SK-N-SH treated with all-trans-retinoic acid at 6 μM for 48 hours (cell line): ENCODE measurements at places on chromosomes 5 and 9.

DNA sequence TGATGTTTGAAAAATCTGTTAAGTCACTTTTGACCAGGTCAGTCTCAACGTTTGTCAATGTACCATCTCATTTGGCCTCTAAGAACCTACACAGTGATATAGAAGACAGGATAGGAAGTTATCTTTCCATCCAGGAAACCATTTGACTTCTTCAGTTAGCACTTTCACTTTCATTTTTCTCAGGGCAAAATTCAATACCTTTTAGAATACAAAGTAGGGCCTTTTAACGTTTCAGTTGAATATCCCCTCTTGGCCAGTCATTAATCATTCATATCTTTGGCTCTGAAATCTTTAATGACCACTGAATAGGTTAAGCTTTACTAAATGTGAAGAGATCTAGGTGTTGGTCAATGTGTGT, 101.1 kb upstream of the GNAQ start:
- ATAC-seq = no peak; the same call in 2 of the 3 replicates

- peak; percentile 91 for ATAC-seq
These were observed 485.7 kb downstream of the CSNK1G3 start for GRCh38 chr5:123997462-123998215.

- no peak for ATAC-seq
These were observed 477.7 kb downstream of the TAF11L14 start for GRCh38 chr5:18111906-18112465.

DNA sequence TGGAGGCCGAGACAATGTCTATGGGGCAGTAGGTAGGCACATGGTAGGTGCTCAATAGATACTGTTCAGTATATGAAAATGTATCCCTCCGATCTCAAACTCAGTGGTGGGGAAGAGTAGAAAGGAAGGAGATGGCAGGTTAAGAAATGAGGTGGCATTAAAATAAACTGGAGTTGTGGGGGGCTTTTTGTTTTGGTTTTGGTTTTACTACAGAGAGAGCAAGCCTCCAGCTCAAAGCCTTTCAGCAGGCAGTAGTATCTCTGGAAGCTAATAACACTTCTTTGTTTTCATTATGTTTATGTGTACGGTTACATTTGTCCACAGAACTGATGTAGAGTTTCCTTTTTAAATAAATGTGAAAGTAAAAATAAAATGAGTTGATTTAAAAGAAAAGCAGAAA, 8.6 kb downstream of the MFAP3 start:
- no peak for ATAC-seq

DNA sequence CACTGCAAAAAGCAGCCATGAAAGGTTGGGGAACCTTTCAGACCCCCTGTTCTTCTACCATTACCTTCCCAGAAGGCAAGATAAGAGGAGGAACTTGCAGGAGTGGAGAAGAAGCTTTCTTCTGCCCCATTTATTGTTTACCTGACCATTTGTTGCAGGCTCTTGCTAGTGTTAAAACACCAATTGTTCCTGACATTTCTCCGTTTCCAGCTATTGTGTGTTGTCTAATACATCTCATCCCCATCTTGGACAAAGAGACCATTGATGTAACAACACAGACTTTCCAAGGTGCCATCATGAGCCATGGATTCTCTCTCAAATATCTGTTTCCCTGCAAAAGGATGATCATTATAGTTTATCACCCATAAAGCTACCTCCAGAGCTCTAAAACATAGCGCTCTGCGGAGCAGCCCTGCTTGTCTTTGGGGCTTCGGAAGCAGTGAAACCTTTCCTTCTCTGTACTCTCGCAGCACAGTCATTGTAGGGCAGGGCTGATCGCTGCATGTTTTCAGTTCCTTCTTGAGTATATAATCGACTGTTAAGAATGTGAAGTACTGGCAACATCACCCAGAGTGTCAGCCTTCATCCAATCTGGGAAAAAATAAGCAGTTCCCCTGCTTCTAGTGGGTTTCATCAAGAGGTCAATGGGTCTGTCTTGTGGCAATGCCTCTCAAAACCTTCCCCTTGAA, 680.0 kb downstream of the SEMA5A start:
- ATAC-seq = no peak

GRCh38 chr9:91428927-91429351, 5.3 kb upstream of the NFIL3 start:
- no peak for ATAC-seq

GRCh38 chr5:63310644-63311043, 651.6 kb downstream of the HTR1A start:
- no peak for ATAC-seq

DNA sequence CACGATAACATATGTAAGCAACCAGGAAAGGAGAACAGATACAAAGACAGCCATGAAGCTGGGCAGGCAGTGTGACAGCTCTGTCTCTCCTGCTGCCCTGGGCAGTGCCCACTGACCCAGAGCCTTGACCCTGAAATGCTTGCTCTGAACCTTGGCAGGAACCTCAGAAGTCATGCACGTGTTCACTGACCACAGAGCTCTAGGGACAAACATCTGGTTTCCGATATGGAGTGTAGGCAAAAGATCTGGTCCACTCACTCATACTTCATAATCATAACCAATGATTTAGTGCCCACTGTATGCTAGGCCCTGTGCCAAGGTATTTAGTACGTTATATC, 102.6 kb downstream of the FSTL4 start:
- no peak for ATAC-seq

- no peak for ATAC-seq
These were observed 105.4 kb downstream of the ZNF354C start for GRCh38 chr5:179165421-179166170.

DNA sequence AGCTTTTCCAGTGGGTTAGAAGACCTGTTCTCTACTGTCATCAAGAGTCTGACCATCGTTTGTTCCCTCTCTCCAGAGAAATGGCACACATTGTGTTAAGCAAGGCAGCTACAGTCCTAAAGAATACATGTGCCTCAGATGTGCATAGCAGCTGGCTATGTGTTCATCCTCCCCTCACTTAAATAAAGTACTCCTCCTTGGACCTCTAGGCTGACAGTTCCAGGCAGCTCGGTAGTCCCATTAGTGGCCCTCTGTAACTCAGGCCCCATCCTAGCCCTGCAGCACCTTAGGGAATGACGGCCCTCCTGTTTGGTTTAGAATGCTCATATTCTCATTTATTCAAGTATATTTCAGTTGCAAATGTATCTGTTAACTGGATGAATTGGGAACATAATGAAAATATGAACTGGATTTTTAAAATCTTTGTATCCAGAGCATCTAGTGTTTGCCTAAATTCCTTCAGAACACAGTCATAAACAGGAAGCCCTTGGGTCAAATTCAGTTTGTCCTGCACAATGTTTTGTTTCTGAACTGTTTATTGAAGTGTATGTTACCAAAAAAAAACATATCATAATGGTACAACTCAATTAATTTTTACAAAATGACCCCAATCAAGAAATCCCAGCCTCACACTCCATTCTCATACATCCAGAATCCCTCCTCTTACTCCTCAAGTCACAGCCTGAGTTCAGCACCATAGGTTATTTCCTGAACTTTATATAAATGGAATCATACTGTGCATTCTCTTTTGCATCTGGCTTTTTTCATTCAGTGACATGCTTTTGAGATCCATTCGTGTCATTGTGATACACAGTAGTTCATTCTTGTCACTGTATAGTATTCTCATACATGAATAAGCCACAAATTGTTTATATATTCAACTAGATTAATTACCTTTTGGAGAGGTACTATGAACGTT, 1.6 kb upstream of the ASPN start:
- ATAC-seq = peak; percentile 52

DNA sequence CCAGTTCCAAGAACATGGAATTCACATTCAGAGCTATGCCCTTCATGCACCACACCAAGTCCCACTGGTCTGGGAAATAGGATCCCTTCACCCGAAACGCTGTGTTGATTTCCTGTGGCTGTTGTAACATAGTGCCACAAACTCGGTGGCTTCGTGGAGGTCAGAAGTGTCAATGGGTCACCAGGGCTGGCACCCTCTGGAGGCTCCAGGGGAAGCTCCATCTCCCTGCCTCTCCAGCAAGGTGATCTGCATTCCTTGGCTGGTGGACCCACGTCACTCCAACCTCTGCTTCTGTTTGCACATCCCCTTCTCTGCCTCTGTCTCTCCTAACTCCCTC, 28.9 kb upstream of the ALDH1B1 start:
- peak; percentile 13; the same call in 1 of the 3 replicates for ATAC-seq

DNA sequence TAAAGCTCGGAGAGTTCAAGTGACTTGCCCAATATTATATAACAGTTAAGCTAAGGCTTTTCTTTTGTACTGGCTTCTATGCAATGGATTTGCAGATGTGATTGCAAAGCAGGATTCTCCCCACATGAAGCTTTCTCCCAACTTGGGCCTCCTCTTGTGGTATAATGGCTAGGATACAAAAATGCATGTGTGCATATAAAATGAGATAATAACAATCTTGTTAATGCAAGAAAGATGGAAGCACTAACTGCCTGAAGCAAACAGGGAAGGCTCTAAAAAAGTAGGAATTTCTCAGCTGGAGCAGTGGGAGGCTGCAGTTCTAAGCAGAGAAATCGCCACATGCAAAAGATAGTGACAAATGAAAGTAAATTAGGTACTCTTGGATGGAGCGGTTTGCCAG, 444.2 kb upstream of the RIOK2 start:
- no peak for ATAC-seq

DNA sequence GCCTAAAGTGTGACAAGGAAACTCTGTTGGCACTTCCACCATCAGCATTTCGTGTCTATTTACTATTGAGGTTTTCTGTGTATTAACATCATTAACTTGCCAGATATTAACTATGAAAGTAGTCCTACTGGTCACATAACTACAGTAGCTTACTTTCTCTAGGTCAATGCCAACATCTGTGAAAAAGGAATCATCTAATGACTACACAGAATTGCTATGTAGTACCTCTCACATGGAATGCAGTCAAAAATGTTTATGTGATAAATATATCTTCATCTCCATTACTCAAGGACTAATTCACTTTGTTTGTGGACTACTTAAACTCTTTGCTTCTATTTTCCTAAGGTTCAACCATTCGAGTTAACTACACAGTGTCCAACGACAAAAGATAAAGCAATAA, 2.1 kb downstream of the SCAI start:
- ATAC-seq = no peak

DNA sequence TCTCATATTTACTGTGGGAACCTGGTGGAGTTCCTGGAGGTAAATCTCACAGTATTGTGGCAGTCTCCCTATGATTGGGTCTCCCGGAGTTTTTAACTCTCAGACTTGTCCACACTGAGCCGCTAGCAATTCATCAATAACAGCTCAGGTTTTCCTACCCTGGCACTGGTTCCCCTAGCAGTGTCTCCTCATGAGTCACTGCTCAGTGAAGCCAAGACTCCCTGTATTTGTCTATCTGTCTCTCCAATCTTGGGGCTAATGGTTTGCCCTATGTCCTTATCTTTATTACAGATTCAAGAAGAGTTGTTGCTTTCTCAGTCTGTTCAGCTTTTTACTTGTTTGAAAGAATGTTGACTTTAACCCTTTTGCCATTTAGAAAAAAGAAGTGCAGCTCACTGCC, 176.7 kb upstream of the FGF10 start:
- ATAC-seq = no peak

DNA sequence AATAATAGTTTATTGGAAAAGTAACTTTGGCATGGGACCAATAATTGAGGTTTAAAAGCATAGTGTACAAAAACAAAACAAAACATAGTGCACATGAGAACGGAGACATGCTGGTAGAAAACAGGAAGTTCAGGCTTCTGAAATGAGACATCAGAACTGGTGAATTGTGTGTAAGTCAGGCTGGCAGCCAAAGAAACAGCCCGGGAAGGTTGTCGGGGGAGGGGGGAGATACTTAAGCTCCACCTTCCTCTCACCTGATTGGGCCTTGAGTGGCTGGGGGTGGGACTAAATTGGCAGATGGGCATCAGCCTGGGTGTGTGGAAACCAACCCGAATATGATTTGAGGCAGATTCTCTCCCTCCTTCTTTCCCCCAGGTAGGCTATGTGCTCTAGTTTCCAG, 256.3 kb downstream of the SMARCA2 start:
- ATAC-seq = no peak

DNA sequence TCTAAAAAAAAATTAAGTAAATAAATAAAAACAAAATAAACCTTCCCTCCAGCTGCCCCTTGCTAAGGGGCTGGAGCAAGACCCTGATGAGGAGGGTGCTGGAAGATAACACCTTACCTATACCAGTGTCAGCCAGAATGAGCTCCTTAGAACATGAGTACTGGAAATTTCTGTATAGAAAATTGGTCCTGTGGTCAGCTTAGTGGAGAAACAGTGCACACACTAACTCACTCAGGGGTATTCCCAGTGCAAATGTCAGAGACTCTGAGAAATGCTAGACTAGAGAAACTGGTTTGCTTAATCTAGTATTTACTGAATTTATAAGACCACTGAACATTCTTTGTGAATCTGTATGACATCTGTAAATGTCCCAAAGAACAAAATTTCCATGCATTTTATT, 62.1 kb upstream of the CTXN3 start:
- no peak for ATAC-seq

GRCh38 chr5:75963554-75963953, 119.6 kb upstream of the SV2C start:
- no peak for ATAC-seq

DNA sequence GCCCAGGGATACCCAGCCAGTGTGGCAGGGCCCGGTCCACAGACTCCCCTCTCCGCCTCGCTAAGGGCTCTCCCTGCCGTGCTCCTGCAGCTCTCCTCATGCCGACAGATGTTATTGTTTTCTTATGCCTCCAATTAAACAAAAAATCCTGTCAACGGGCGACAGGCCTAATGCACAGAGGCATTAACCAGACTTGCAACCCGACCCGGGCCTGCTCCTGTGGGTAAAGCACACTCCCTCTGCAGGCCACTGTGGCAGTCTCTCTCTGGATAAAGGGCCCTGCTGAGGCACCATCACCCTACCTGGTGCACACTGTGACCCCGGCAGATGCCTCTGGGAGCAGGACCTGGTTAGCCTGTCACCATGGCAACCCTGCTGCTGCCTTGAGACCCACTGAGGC, 27.5 kb upstream of the HAND1 start:
- ATAC-seq = peak; percentile 89

- ATAC-seq = no peak
These were observed 189.8 kb upstream of the BRINP1 start for GRCh38 chr9:119559056-119559455.

GRCh38 chr5:73564018-73564417, 1.4 kb downstream of the ANKRA2 start:
- ATAC-seq = peak; percentile 10; the same call in 1 of the 3 replicates

DNA sequence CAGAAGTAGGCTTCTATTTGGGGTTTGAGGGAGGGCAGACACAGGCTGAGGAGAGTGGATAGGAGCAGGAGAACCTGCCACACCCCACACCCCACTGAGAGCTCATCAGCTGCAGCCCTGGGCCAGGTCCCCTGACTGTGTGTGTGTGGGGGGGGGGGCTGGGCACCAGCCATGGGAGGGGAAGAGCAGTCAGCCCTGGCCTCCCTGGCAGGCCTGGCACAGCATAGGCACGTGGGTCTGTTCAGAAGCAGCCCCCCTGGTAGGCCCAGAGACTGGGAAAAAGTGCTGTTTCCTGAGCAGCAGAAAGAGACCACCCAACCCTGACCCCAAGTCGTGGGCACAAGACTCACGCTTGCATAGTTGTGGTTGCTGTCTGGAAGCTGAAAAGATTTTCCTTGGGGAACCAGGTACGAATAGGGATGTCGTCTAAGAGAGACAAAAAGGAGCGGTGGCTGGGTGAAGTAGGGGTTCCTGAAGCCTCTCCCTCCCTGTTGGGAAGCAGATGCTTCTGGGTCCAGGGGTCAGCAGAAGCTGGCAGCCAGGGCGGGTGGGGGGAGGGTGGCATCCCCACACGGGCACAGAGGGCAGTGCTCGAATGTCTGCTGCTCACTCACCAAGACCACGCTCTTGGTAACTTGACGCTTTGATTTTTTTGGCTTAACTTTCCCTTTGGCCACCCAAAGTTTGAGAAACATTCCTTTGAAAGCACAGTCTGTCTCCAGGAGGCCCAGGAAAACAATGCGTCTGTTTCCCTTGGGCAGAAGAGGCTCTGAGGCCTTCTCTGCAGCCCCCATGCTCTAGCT, 2.9 kb downstream of the NSMF start:
- no peak for ATAC-seq
